Activated CD4-positive, alpha-beta T cell treated with anti-CD3 and anti-CD28 coated beads, Interleukin-2, amount 50 U/mL, for 48 hours (primary cell): ENCODE measurements at places on chromosomes 6 and 20.

GRCh38 chr20:56428410-56428809 is 16.4 kb downstream of the CASS4 start:
- no peak for DNase-seq

GRCh38 chr6:101396548-101397173 is 3.2 kb downstream of the GRIK2 start:
- peak; percentile 45 for DNase-seq

GRCh38 chr20:8790442-8791074 is 278.3 kb upstream of the PLCB4 start:
- DNase-seq = peak; percentile 1

GRCh38 chr6:146426516-146426915 is 117.1 kb upstream of the RAB32 start:
- no peak for DNase-seq

- no peak for DNase-seq
These were observed 8.6 kb downstream of the ULBP2 start for GRCh38 chr6:149950423-149950822.

GRCh38 chr6:78580923-78581322 is 286.4 kb upstream of the IRAK1BP1 start:
- no peak for DNase-seq

GRCh38 chr6:31945507-31946369 is at the start of gene CFB:
Gene CFB, plus strand, starts transcription at chr6:31946095. Its CDS starts 127 bp downstream, at chr6:31946222.
- peak; percentile 24 for DNase-seq

DNA sequence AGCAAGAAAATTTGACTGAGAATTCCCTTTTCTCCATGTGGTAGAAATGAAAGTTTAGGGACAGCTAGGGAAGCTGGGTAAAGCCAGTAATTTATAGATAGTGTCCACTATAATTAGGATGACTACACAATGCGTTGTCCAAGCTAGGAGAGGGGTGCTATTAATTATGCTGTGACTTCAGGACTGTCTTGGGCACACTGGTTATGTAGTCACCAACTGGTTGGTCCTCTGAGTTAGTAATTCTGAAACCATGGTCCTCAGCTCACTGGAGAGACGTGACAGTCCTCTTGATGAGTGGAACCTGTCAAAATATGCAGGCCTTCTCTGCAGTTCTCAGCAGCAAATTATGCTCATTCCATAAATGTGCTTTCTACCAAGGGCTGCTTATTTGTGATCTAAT is 94.6 kb upstream of the ENPP5 start:
- no peak for DNase-seq

DNA sequence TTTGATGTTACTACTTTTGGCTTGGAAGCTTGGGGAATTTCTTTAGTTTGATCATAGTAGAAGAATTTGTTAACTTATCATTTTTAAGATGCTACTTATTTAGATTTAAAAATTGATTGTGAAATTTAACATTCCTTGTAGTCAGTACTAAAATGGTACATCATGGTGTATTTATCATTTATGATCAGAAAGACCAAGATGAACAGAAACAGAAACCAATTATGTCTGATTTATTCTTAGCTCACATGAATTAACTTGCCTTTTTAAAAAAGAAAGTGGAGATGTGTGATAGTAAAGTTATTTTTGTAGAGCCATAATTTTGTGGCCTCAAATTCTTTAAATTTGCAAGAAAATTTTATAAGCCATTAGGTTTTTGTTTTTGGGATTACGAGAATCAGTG is 77.6 kb downstream of the LIN28B start:
- no peak for DNase-seq

DNA sequence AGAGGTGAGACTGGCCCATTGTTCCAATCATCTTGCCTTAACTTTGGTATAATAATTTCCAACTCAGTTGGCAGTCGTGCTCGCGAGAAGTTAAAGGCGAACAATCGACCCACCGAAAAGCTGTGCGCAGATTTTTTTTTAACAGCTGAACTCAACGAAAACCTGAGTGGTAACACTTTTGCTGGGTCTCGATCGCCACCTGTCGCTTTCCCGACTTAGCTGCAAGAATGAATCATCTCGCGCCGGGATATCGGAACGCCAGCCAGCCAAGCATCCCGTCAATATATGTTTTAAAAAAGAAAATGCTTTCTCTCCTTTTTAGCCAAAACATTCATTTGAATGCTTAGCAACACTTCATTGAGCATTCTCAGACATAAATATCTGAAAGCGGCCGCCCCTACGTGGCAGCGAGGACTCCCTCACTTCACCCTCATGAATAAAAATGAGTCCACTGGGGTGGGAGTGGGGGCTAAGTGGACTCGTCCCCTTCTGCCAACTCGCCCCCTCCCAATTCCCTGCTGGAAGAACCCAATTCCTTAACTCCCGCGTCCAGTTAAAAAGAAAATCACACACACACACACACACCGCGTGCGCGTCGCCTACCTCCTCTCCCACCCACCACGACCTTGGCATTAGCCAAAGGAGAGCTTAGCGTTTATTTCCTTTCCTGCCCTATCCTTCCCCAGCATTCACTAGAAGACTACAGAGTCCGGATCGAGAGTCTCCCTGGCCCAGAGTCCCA is 1.5 kb downstream of the COL12A1 start:
- DNase-seq = peak; percentile 63
